Foreskin keratinocyte (primary cell): ENCODE measurements at places on chromosomes 4 and X. TPM values are rescaled to one million over a fixed set of nuclear protein-coding genes. Genes with fewer than 3 reads are reported as not detected.

DNA sequence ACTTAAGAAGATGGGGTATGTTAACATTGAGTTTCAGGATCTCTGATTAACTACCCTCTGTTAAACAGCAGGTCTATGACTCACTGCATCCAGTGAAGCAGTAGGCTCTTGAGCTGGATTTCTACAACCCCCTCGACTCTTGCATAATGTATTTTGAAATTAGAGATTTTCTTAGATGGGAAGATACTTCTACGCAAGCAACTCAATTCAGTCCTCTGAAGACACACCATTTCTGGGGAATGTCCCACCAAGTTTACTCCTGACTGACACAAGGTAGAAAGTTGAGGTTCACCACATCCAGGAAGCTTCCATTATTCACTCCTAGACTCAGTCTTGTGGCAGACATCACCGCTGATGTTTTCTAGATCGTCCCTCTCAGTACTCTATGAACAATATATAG is 12.9 kb downstream of the PALLD start:
- DNase-seq, result no peak

DNA sequence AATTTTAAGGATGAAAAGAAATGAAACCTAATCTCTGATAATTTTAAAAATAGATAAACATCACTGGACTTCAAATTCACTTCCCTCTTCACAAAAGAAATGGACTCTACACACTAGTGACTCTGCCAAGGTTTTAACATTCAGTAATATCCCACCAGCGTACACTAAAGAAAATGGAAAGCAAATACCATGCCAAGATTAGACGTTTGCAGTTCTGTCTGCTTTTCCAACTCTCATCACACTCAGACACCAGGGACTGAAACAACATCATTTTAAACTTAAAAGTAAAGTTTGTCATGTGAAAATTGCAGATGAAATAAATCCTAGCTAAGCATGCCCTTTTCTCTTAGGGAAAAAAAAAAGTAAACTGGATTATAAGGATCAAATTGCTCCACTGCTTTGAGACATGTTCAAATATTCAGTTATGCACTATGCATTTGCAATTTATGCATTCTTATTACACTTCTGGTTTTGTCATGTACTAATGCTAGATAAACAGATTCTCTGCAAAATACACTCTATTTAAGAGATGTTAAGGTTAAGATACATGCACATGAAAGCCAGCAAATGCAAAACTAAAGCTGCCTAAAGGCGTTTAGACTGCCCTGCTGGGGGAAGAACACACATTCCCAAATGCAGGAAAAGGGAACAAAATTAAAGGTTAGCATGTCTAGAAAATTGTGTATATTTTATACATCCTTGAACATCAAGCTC is 534.4 kb upstream of the EPHA5 start:
- no peak for DNase-seq

GRCh38 chr4:107130157-107130556 is 94.0 kb upstream of the DKK2 start:
- no peak for DNase-seq

GRCh38 chr4:25103418-25103817 is 56.8 kb downstream of the SEPSECS start:
- DNase-seq, result no peak

Gene MAOA
- total RNA-seq, result 31.9 and 39.1 TPM in 2 replicates
